Mesothelial cell of epicardium (in vitro differentiated cells): ENCODE measurements at places on chromosomes 4 and X.

- no peak for DNase-seq
Measured at GRCh38 chr4:186068581-186069348, at the start of gene TLR3. Gene TLR3 (plus strand): TSS chr4:186069156. CDS start chr4:186076620, 7,464 bp downstream.

DNA sequence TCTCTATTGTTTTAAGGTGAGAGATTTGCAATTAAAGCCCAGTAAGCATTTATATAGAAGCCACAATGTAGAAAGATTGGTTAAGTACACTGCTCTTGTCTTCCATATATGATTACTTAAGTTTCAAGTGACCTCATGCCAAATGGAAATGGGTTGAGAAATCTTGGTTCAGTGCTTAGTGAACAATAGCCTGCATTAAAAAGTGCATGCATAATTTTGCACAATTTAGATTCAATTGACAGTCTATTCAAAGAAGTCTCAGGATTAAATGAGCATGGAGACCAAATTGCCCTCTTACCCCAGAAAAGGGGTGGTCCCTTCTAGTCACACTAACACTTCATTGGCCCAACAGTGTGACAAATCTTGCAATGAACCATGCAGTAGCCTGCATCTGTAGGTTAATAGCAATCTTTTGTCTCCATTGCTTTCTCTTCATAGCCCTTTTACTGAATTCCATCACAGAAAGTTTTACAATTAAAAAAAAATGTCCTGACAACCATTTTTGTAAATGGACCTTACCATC lies 93.6 kb downstream of the HHIP start:
- no peak for DNase-seq

GRCh38 chr4:126776361-126776760 lies 856.4 kb upstream of the INTU start:
- no peak for DNase-seq

- no peak for DNase-seq
Measured at GRCh38 chr4:63580796-63581475, 828.3 kb downstream of the TECRL start.

DNA sequence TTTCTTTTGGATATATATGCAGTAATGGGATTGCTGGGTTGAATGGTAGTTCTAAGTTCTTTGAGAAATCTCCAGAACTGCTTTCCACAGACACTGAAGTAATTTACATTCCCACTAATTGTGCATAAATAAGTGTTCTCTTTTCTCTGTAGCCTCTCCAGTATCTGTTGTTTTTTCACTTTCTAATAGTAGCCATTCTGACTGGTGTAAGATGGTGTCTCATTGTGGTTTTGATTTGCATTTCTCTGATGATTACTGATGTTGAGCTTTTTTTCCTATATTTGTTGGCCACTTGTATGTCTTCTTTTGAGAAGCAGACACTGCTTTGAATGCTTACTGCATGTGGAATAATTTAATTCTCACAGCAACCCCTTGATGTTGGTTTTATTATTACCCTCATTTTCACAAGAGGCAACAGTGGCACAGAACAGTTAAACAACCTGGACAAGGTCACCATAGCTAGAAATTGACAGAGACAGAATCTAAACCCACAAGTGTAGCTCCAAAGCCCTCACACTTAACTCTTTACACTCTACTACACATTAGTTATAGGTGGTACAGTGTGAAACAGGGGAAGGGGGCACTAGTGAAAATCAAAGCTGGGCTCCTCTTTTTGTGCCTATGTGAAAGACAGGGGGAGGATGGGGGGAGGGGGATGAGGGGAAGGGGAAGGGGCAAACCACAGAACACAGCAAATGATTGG lies 96.1 kb downstream of the REELD1 start:
- no peak for DNase-seq

- DNase-seq = no peak
Measured at GRCh38 chr4:145153904-145154298, 26.5 kb downstream of the OTUD4 start.
